ENCODE measurements at places on chromosomes 3 and 15.

DNA sequence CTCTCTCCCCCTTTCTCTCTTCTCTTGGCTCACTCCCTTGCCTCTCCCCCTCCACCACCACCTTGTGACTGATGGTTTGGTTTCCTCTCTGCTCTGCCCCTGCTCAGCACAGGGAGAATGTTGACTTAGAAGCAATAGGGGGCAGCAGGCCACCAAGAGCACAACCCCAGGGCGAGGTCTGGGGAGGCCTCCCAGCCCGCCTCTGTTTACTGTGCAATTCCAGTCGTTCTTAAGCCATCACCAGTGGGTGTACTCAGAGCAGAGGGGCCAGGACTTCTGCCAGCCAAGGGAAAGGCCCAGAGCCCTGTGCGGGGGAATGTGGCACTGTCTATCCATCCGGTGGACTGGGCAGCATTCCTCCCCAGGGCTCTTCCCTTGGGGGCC is 5.7 kb upstream of the APEH start:
- no peak for DNase-seq

GRCh38 chr15:63447017-63447676 is 57.2 kb upstream of the USP3 start:
- DNase-seq, result no peak

DNA sequence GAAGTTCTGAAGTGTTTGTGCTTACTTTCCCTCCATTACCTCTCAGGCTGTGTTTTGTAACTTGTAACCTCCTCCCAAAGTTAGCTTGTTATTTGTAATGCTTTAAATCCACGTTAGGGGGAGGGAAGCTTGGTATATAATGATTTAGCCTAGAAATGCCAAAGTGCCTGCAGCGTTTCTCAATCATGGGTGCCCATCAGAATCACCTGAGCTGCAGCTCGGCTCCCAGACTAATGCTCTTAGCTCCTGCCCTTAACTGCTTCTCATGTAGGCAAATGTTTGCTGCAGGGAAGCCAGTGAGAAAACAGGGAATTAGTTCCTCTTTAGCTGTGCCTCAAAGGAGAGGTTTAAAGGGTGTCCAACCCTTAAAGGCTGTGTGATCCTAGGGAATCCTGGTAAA is 219.2 kb upstream of the NAALADL2 start:
- DNase-seq, result no peak

- DNase-seq, result no peak
Observed at GRCh38 chr15:58521293-58521991, 89.7 kb downstream of the LIPC start.

DNA sequence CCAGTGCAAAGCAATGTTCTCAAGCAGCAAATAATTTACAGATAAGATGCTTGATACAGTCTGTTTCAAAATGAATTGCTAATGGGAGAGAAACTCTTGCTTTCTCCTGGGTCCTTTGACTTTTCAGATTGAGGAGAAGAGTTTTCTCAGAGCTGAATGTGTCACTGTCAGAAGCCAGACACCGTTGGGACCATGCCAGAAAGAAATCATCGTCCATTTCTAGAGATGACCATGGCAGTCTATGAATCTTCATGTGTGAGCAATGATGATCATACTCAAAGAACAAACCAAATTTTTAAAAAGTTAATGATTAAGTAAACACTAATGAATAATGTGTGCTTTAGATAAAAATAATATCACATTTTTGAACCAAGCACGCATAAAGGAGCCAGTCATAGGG is 77.6 kb downstream of the ZNF385D start:
- DNase-seq, result no peak

DNA sequence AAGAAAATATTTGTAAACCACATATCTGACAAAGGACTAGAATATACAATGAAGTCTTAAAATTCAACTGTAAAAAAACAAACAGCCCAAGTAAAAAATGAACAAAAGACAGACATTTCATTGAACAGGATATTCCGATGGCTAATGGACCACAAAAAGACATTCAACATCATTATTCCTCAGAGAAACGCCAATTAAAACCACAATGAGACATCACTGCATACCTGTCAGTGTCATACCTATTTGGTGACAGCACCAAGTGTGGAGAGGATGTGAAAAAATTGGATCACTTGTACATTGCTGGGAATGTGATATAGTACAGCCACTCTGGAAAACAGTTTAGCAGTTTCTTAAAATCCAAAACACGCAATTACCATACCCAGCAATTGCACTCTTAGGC is 29.9 kb upstream of the TJP1 start:
- no peak for DNase-seq

DNA sequence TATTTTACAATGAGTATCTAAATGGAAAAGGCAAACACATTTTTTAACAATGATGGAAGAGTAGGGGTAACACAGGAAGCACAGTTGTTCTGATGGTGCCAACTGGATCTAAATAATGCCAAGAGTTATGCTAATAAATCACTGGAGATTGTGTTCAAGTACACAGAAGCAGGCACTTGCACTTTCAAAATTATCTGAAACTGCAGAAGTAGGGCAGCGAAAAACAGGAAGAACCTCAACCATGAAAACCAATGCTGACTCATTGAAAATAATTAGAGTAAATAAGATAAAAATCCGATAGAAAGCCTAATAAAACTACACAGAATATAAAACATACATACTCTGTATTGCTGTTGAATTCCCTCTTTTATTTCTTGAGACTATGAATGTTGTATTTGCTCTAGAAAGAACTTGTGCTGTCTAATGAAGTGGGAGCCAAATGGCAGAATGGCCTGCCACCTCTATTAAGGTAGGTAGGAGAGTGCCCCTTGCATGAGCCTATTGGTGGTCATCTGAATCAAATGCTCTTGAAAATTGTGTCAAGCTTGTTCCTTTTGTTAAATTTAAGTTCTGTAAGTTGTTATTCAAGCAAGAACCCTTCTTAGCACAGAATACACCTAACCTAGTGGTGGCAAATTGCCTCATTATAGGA is 93.7 kb downstream of the ABI3BP start:
- peak; percentile 59 for DNase-seq

Measured in MM.1S (cell line).